Stimulated activated CD4-positive, alpha-beta T cell treated with anti-CD3 and anti-CD28 coated beads, TNF-alpha, amount 100 ng/mL, for 24 hours (primary cell): ENCODE measurements at places on chromosomes 4 and X.

DNA sequence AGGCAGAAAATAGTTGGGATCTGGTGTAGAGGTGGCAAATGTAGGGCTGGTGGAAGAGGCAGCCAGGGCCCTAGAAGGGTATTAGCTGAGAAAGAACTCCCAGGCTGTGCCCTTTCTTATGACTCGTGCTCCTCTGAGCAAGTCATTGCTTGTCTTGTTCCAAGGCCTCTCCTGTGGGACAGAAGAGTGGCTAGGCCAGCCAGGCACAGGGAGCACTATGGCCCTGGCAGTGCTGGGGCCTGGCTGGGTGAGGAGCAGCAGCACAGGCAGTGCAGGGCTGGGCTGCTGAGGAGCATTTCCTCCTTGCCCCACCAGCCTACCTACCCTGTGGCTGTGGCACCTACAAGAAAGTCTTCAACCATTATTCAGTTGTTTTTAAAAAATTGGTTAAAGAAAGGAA, 298.5 kb upstream of the NR3C2 start:
- no peak for DNase-seq

GRCh38 chrX:150594584-150594983, 26.2 kb downstream of the MTM1 start:
- DNase-seq = no peak

DNA sequence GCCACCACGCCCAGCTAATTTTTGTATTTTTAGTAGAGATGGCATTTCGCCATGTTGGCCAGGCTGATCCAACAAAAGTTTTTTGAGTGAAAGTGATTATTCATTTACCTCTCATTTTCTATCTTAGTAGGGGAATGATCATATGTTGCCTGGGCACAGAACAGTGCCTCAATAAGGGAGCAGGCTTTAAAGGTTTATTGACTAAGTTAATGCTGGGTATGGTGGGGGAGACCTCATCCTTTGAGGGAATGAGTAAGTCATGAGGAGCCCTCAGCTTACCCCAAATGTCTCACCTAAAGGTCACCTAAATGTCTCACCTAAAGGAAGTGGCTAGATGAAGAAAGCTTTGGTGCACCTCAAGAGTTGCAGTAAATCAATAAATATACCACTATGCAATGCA, 109.0 kb downstream of the CLCN4 start:
- no peak for DNase-seq

DNA sequence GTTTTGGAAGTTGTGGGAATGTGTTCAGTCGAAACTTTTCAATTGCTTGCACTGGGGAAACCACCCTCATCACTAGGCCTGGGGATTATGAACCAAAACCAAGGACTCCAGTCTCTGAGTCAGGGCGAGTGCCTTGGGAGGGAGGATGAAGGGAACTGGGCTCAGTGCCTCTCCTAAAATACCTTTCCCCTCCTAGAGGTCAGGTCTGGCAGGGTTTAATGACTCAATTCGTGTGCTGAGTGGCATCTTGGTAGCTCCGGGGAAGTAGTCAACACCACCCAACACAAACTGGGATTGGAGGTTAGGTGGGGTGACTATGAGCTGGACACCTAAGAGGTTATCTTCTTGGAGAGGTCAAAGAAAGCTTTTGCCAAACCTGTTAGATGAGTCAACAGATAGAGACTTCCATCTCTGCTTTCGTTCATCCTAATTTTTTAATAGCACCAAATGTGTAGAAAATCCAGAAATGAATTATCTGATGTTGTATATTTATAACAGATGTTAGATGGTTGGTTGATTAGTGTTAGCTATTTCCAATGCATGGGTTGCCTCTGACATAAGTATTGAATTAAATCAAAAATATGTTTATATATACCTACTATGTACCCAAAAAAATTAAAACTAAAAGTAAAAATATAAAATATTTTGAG, 202.8 kb downstream of the SHROOM3 start:
- DNase-seq = no peak

GRCh38 chrX:9286234-9286633, 178.6 kb upstream of the TBL1X start:
- no peak for DNase-seq

DNA sequence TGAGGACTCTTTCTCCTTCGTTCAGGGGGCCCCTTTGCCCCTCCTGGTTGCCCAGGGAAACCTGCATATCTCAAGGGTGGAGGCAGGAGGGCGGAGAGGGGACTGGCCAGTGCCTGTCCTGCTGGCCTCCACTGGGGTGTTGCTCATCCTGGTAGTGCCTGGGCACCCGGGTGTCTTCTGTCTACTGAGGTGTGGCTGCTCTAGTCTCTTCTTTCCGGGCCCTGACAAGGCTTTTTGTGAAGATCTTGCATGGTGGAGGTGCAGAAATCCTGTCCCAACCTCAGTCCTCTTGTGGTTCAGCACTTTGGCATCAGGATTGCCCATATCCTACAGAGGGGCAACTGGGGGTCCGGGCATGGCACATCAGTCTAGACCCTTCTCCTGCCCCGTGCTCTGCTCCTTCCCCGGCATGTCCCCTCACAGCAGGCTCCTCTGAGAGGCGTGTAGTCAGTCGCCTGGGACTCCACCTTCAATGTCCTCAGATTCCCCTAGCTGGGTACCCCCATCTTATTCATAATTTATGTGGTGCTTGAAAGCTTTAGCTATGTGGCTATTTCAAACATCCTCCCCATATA, 1.9 kb downstream of the CCDC110 start:
- DNase-seq = no peak

- no peak for DNase-seq
Measured at GRCh38 chr4:2817701-2818350, 24.9 kb downstream of the SH3BP2 start.

DNA sequence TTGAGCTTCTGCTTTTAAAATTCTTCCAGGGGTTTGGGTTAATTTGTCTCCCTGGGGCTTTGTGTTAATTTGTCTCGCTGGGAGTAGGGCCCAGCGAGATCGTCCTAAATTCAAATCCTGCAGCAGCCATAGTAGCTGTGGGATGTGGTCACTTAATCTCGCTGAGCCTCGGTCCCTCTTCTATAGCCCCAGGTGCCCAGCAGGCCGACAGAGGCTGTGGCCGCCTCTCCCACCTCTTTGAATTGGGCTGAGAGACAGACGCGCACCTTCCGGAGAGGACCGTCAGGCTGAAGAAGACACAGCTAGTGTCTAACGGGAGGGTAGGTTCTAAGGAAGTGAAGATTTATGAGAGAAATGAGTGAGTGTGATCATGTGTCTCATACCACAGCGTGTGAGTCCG, 15.7 kb upstream of the WFS1 start:
- DNase-seq = no peak

DNA sequence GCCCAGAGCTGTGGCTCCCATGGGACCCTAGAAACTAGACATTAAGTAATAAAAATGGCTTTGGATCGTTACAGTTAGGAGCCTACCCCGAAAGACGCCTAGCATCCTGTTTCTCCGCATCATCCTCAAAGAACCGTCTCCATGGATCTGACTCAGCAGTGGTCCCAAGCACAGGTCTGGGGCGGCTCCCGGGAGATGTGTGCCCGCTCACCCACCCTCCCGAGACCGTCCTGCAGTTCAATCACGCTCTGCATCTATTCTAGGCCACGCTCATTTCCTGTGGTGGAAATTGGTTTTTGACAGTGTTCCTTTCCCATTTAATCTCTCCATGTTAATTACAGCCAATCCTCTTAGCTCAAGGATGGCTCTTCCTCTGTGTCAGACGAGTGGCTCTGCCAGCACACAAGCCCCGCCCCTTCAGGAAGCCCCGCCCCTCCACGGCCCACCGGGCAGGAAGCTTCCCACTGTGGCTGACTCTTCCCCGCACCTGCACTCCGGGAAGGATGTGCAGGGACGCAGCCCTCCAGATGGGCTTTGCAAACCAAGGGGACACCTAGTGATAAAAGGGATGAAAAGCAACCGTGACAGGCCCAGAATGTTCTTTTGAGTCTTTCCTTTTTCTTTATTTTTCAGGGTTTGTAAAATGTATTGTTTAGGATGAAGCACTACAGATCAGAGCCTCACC, 34.5 kb upstream of the HELT start:
- peak; percentile 23 for DNase-seq

DNA sequence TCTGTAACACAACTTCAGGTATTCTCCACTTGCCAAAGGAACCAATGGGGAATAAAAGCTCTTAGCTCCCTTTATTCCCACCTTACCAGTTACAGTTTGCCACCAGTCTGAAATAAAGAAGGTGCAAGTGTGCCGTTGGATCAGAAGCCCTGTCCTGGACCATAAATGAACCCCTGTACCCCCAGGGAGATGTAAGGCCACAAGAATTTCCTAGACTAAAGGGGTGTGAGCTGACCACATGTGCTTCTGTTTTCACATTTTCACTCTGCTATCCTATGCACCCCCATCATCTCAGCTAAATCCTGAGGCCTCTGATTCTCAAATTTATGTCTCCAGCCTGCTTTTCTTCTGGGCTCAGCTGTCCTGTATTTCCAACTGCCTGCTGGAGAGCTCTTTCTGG, 221.2 kb downstream of the SPRY1 start:
- DNase-seq = no peak

DNA sequence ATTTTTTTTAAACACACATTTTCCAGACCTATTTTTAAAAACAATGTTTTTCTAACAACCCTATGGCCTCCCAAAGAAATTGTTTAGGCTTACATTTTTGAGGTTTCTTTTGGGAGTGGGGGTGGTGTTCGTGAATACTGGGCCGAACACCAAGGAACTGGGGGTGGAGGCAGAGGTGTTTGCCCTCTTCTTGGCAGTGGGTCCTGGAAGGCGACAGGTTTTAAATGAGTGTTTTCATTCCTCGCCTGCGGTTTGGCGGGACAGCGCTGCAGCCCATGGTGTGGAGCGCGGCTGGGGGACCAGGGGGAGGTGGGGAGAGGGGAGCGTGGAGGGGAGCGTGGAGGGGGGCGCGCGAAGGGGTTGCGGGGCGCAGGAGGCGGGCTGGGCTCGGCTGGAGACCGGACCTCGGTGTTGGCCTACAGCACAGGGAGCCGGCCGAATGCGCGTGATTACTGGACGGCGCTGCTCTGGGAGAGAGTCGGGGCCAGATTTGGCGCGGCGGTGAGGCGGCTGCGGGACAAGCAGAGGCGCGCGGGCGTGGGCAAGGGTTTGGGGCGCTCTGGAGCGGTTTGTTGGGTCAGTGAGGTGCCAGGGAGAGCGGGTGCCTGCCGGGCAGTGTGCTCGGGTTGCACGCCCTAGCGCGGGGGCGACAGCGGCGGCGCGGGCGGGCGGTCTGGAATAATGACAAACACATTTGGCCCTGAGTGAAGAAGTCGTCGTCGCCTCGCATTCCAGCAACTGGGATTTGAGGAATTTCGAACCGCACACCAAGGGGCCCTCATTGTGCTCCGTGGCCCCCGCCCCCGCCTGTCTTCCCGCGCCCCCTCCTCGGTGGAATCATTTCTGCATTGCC, 764 bp downstream of the PDGFRA start:
- no peak for DNase-seq

GRCh38 chrX:133638285-133638684, 223.0 kb upstream of the GPC4 start:
- no peak for DNase-seq

DNA sequence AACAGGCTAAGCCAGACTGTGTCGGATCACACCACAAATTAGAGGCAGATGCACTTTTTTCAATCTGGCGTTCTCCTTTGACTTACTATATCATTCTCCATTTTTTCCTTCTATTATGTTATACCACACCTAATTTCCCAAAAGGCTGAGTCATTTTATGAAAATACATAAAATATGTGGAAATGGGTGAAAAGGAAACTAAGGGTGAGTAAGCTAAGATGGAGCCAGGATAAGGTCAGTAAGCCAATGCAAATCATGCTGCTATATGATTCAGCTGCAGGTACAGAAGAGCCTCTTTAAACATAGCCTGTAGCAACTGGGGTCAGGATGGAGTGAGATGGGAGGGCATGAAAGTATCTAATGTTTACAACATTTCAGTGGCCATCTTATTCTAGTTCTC, 94.0 kb upstream of the TEX13A start:
- no peak for DNase-seq

- no peak for DNase-seq
Measured at GRCh38 chrX:109264878-109265277, 217.0 kb downstream of the GUCY2F start.

DNA sequence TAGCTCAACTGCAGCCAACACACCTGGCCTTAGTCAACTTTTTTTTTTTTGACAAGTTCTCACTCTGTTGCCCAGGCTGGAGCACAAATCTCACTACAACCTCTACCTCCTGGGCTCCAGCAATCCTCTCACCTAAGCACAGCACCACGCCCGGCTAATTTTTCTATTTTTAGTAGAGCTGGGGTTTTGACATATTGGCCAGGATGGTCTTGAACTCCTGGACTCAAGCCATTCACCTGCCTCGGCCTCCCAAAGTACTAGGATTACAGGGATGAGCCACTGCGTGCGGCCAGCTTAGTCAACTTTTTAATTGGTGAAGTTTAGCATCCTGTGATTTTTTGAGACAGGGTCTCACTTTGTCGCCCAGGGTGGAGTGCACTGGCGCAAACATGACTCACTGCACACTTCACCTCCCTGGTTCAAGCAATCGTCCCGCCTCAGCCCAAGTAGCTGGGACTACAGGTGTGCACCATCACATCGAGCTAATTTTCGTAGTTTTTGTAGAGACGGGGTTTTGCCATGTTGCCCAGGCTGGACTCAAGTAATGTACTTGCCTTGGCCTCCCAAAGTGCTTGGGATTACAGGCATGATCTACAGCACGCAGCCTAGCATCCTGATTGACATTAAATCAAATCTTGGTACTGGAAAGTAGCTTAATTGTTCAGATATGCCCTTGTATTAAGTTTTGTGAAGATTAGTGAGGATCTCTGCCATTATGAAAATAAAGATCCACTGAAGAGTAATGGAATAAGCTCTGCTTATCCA, 8.3 kb downstream of the HNRNPDL start:
- no peak for DNase-seq

DNA sequence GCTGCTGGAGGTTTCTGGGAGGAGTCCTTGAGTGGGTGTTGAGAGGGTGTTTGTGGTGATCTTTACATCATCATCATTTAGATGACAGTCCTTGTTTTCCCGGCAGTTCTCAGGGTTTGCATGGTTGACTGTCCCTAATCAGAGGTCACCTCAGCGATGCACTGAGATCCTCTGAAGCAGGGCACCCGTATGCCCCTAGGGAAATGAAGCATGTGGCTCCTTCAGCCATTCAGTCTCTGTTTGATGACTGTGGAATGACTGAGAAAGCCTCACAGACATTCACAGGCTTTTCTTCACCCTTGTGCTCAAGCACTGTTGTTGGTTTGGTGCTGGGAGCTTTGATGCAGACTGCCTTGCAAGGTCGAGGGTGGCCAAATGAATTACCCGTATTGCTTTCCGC, 474.7 kb downstream of the SPRY1 start:
- no peak for DNase-seq

GRCh38 chr4:20420916-20421602, 169.4 kb downstream of the SLIT2 start:
- DNase-seq = no peak

GRCh38 chrX:103651151-103651773, 22.5 kb downstream of the TCEAL1 start:
- no peak for DNase-seq

DNA sequence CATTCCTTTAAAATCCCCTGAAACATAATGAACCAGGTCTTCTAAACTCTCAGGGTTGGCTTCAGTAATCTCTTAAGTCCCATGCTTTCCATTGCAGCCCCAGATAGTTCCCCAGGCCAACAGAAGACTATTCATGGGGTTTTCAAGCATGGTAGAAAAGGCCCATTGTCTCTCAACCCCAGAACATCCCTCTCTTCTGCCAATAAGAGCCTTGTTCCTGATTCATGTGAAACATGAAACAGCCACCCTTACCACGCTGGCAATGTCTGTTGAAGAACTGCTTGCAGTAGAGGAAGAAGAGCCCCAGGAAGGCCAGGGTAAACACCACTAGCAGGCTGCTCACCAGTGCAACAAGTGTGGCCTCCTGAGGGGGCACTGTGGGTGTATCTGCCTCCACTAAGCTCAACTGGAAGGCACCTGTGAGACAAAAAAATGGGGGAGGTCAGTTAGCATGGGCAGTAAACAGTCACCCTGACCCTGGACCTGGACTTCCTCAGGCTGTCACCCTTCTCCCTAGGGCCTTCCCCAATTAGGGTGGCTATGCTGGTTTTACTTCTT, 36.4 kb downstream of the EDA2R start:
- peak; percentile 0 for DNase-seq
